Peyer's patch (tissue), 4 donors: ENCODE measurements at places on chromosomes 7 and 10.

DNA sequence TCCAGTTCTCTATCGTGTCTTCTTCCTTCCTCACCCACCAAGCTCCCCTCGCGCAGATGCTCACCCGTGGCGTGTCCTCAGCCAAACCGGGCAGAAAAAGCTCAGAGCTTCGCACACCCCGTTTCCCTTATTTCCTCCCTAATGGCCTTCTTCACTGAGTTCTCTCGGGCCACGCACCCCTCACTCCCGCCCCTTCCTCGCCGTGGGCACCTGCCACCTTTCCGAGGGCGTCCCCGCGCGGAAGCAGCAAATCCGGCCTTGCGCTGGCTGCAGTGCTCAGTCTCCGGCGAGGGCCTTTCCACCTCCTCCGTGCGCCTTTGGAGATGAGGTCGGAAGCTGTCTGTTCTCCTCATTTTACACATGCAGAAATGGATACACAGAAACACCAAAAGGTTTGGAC is 12.4 kb upstream of the CALML3 start:
- no peaks in the 10 kb centered on the region for H3K27me3 ChIP-seq
- no peaks in the 10 kb centered on the region for H3K36me3 ChIP-seq
- no peak overlapping the region for H3K27ac ChIP-seq
- H3K4me3 ChIP-seq, result no peak overlapping the region
- peaks cover 3% of the 10 kb centered on the region for H3K4me1 ChIP-seq
- DNase-seq, result peak; percentile 30

- H3K27me3 ChIP-seq, result no peaks in the 10 kb centered on the region
- H3K4me3 ChIP-seq, result no peak overlapping the region
- H3K4me1 ChIP-seq, result no peaks in the 10 kb centered on the region
Measured at GRCh38 chr10:32005050-32005449, 51.2 kb downstream of the KIF5B start.

DNA sequence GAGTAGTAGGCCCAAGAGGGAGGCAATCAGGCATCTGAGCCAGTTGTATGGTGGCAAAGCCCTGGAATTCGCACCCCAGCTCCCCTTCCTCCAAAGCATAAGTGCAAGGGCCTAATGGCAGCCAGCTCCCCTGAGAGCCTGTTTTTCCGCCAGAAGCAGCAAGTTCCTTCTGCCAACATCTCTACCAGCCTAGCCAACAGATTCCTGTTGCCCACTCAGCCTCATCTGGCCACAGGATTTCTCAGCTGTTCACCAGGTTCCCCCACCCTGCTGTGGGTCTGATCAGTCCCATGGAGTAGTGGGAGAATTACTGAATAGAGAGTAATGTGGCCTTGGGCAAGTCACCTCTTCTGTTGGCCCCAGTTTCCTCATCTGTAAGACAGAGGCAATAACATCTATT is 186.2 kb upstream of the PDE1C start:
- no peaks in the 10 kb centered on the region for H3K36me3 ChIP-seq
- H3K4me1 ChIP-seq, result no peaks in the 10 kb centered on the region
- no peak overlapping the region for H3K4me3 ChIP-seq
- no peak overlapping the region for H3K27ac ChIP-seq

- DNase-seq, result no peak
- no peaks in the 10 kb centered on the region for H3K36me3 ChIP-seq
- no peak overlapping the region for H3K4me3 ChIP-seq
- H3K27ac ChIP-seq, result peak overlapping the region; percentile 14
- no peaks in the 10 kb centered on the region for H3K27me3 ChIP-seq
Measured at GRCh38 chr7:116439005-116439404, 60.5 kb upstream of the CAV2 start.

DNA sequence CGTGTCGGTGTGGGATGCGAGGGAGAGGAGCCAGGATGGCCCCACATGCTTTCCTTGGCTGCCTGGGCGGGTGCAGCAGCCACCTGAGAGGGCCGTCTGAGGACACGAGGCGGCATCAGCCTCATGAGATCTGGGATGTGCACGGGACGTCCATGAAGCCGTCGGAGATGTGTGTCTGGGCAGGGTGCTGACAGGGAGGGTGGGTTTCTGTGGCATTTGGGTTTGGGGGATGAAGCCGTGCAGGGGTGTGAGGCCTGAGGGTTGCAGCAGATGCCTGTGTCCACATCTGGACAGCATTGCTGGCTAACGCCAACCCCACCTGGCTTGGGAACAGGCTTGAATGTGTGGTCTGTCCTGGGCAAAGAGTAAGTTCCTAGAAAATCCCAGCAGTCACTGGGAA is 179.5 kb downstream of the DNAJB6 start:
- H3K36me3 ChIP-seq, result no peaks in the 10 kb centered on the region
- DNase-seq, result peak; percentile 25
- no peak overlapping the region for H3K27ac ChIP-seq
- H3K27me3 ChIP-seq, result no peaks in the 10 kb centered on the region

- H3K27ac ChIP-seq, result no peak overlapping the region
- H3K27me3 ChIP-seq, result no peaks in the 10 kb centered on the region
- H3K36me3 ChIP-seq, result no peaks in the 10 kb centered on the region
- H3K4me3 ChIP-seq, result no peak overlapping the region
Measured at GRCh38 chr10:34966451-34966850, 123.7 kb downstream of the CUL2 start.
